ENCODE measurements at places on chromosomes 4 and X. TPM values are rescaled to one million over a fixed set of nuclear protein-coding genes. Genes with fewer than 3 reads are reported as not detected.

The CYSLTR1 gene
- total RNA-seq, result 0.78 TPM

DNA sequence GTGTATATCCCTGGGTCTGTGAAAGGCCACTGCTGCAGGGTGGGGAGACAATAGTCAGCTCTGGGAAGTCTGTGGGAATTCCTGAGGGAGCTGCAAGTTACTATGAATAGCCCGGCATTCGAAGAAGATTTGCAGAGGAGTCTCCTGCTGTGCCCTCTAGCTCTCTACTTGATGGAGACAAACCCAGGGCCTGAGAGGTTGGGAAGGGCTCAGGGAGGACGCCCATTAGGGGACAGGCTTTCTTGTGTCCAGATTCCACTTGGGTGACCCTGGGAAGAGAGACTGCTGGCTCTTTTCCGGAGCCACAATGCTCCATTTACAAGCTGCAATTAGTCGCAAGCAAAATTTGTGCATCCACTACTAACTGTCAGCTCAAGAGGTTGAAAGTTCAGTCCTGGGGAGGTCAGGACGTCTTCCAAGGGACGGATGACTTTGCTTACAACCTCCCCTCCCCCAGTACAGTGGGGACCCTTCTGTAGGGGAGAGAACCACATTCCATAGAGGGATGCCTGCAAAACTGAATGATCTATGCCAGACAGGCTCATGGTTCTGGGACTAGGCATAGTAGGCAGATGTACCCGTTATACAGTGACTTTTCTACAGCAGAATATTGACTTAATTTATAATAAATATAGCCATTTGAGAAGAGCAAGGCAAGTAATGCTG lies 48.2 kb upstream of the PHOX2B start:
- no peak overlapping the region for H3K4me3 ChIP-seq
- H3K4me1 ChIP-seq, result peaks cover 7% of the 10 kb centered on the region
- H3K27me3 ChIP-seq, result no peaks in the 10 kb centered on the region
- DNase-seq, result no peak
- no peaks in the 10 kb centered on the region for H3K36me3 ChIP-seq
- H3K27ac ChIP-seq, result peak overlapping the region; percentile 43

- no peaks in the 10 kb centered on the region for H3K4me1 ChIP-seq
- no peak for DNase-seq
- no peaks in the 10 kb centered on the region for H3K36me3 ChIP-seq
- H3K27me3 ChIP-seq, result no peaks in the 10 kb centered on the region
Observed at GRCh38 chr4:114087596-114088230, 108.3 kb upstream of the ARSJ start.

DNA sequence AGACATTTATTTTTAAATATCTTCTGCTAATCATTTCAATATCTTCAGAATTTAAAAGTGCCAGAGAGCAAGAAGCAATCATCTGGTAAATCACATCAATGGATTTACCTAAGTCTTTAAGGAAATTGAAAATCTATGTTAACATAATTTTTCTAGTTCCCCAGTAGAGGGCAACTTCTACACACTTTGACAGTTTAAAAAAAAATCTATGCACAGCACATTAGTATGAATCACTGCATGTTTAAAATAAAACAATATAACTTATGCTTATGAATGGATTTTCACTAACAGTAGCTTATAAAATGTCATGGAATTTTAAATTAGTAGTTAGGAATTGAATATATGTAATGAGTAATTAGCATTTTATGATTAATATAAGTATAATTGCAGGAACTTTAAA lies 126.5 kb downstream of the REELD1 start:
- DNase-seq, result no peak
- H3K27me3 ChIP-seq, result no peaks in the 10 kb centered on the region
- H3K4me3 ChIP-seq, result no peak overlapping the region
- no peak overlapping the region for H3K27ac ChIP-seq

DNA sequence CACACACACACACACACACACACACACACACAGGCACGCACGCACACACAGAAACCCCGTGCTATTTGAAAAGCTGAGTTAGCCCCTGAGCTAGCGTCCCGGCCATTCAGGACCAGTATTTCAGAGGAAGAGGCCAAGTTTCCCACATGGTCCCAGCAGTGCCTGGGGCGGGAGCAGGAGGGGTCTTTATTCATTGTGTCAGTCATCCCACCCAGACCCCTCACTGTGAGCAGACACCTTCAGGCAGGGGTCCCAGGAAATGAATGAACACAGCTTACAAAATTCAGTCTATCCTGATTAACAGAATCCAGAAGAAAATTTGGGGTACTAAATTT lies 58.1 kb downstream of the ZFYVE28 start:
- H3K27me3 ChIP-seq, result no peaks in the 10 kb centered on the region
- peaks cover 25% of the 10 kb centered on the region for H3K4me1 ChIP-seq
- no peak for DNase-seq
- no peaks in the 10 kb centered on the region for H3K36me3 ChIP-seq
- no peak overlapping the region for H3K27ac ChIP-seq
- H3K4me3 ChIP-seq, result no peak overlapping the region

GRCh38 chrX:82813671-82814078 lies 694.4 kb upstream of the POU3F4 start:
- H3K4me3 ChIP-seq, result no peak overlapping the region
- H3K27ac ChIP-seq, result no peak overlapping the region
- no peaks in the 10 kb centered on the region for H3K4me1 ChIP-seq
- no peak for DNase-seq
- no peaks in the 10 kb centered on the region for H3K36me3 ChIP-seq

The NEXMIF gene
- total RNA-seq, result 2.9 TPM

DNA sequence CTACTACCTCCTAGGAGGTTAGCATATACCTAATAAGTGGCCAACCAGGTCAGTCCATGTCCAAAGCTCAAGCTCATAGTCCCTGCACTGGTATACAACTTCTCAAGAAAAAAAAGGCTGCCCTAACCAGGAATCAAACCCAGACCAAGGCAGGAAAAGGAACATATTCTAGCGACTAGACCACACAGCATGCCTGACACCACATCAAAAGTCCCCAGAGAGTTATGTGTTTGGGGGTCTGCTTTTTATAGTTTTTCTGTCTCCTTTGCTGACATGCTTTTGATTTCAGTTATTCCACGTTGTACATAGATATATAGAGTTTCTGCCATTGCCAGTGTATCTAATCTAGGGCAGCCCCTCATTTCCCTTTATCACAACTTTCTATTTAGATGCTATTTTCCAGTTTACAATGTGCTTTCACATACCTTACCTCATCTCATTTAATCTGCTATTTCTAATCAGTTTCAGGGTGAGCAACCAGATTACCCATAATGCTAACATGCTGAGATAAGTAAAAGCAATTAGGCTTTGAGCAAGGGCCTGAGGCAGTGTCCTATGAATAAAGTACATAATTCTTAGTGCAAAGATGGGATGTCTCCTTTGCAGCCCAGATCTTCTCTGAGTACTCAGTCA lies 17.8 kb downstream of the ARHGEF6 start:
- no peak overlapping the region for H3K27ac ChIP-seq
- no peaks in the 10 kb centered on the region for H3K27me3 ChIP-seq

- H3K4me3 ChIP-seq, result no peak overlapping the region
- H3K36me3 ChIP-seq, result no peaks in the 10 kb centered on the region
- H3K4me1 ChIP-seq, result no peaks in the 10 kb centered on the region
- H3K27me3 ChIP-seq, result no peaks in the 10 kb centered on the region
- DNase-seq, result no peak
Observed at GRCh38 chrX:12496343-12496742, 294.9 kb upstream of the PRPS2 start.

The UGT8 gene
- total RNA-seq, result 8.3 TPM

Measured in body of pancreas (tissue), 4 donors.